ENCODE measurements at places on chromosomes 12 and 14.
A peak's percentile ranks its signal among the peaks of the same experiment; 100 is the strongest.

- no peak for DNase-seq
These were observed 25.5 kb upstream of the FBXO34 start for GRCh38 chr14:55245657-55246268.

DNA sequence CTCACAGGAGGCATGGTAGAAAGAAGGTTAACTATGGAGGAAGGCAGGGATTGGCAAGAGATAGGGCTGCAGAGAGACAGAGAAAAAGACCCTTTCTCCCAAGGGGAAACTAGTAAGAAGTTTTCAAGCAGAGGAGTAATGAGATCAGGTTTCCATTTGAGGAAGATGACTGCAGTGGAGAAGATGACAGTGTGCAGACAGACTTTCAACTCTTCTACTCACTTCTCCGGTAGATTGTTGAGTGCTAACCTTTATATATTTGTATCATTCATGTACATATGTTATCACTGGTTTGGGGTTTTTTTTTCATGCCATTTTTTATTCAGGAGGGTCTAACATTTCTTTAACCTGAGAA lies 5.9 kb upstream of the B3GNT4 start:
- no peak for DNase-seq

DNA sequence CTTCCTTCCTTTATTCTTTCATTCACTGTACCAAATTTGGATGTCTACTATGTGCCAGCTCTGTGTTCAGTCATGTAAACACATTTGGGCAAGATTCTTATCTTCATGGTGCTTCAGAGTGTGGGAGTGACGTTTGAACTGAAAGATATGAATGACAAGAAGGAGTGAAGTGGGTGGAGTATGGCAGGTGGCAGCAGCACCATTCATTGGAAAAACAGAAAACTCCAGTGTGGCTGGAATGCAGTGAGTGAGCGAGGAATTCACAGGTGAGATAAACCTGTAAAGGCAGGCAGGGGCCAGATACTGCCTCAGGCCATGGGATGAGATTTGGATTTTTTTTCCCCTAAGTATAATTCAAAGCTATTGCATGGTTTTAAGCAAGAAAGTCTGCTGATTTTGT lies 140.7 kb upstream of the CCDC198 start:
- no peak for DNase-seq

DNA sequence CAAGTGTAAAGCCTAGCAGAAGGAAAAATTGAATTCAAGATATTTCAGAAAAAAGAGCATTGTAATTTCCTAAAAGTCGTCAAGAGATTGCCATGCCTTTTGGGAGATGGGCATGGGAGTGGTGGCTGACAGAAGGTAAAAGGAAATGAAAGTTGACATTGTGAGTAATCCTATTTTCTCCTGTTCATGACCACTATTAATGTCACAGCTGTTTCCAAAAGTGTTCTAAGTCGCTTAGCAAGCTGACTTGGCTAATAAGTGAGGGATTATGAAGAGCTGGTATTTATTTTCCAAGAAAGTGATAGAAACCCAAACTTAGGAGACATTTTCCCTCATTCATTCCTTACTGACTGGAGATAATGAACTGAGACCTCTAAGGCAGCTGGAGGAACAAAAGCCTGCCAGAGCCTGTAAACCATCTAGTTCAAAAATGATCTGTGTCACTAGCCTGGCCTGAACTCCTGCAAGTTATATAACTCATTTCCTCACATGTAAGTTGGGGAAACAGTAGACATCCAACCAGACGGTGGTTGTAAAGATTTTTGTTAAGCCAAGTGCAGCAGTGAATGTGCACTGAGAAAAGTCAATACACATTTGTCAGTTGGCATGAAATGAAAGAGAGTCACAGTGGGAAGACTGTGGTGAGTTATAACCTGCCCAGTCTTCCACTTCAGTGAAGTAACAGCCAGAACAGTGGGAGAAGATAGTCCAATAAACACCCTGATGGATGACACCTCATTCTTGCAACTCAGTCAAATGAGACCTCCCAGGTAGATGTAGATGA lies 75.8 kb downstream of the DIO2 start:
- DNase-seq, result no peak

GRCh38 chr12:105562199-105562971 lies 231.9 kb downstream of the C12orf75 start:
- DNase-seq, result no peak

- no peak for DNase-seq
These were observed 456.2 kb upstream of the MGAT4C start for GRCh38 chr12:86712425-86712843.

DNA sequence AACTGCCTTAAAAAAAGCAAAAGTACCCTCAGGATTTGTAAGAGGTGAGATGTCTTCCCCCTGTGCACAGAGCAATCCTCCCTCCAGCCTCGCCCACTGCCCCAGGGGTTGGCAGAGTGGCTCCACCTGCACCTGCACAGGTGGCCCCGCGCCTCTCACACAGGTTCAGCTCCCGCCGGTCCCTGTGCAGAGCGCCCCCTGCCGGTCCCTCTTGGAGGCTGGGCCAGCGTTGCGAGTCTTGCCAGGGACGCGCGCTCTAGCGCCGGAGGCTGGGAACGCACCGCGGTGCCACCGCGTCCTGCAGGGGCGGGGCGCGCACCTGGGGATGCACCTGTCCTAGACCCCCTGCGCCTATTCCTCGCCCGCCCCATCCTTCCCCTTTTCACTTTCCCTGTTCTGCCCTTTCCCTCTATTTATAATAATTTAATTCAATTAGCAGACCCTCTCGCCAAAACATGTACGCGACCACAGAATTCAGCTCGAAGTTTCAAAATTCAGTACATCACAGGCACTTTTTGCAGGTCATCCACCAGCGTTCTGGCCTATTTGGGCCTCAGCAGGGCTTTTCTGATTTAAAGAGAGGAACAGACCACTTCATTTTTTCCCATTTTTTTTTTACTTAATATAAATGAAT lies 618.6 kb downstream of the AACS start:
- DNase-seq, result peak; percentile 35

DNA sequence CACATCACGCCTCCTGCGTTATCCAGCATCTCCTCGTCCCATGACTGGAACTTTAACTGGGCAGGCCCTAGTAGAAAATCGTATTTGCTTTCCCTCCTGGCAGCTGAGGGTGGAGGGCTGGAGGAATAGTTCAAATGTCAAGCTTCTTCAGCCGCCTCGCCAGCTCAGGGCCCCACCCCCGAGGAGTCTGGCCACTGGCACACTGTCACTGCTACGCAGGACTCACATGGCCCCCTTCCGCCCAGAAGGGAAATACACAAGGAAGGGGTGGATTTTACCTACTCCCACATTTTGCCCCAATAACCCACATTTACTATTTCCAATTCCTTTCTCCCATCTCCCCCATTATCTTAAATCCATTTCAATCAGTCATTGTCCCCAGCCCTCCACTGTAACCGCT lies 8.6 kb downstream of the SLC6A13 start:
- no peak for DNase-seq

GRCh38 chr12:131434208-131435125 lies 276.4 kb upstream of the SFSWAP start:
- no peak for DNase-seq

DNA sequence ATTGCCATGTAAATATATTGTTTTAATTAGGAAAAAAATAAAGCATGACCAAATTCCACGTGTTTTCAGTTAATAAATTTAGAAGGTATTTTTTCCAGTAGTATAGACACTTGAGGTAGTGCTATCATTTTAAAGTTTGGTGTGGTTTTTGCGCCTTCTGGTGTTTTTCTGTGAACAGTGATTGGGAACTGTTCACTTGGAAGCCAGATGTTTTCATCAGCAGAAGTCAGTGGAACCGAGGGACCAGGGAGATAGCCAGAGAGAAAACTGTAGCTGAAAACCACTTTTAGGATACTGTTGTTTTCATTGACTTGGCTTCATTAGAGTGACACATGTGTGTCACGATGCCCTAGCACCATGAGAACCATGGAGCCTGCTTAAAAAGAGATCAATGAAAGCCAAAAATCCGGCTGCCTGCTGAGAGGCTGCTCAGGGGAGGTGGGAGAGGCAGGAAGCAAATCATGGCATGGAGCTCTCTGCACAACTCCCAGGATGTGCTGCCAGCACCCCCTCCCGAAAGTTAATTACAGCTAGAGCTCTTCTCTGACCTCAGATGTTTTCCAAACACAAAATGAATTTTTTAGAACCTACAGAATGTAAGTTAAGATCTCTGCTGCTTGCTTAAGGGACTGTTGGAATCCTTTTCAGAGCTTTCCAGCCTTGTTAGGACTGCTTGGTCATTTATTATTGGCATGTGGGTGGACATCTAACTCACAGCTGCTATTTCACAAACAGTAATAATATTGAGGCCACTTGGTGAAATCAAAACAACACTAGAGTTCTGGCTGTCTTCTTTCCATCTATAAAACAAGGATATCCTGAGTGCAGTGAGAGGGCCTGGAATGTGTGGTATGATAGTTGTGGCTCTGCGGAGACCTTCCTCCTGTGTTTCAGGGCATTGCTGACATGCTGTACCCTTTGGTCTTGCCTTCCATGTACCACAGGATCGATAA lies 192.3 kb downstream of the ANO4 start:
- DNase-seq, result no peak

DNA sequence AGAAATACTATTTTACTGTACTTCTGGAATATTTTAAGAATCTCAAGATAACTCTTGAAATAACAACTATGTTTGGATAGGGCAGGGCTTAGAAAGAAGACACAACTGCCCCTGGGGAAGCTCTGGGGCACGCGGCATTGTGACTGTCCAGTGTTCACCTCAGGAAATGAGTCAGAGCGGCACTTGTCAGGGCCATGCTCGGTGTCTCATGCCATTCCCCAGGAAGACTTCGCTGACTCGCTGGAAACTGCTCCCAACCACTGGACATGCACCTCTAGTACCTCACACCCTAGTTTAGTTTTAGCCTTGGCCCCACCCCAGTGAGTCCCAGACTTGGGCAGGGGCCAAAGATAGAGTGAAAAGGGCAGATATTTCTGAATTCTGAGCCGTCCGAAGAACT lies 192.0 kb downstream of the TTC7B start:
- DNase-seq, result no peak

DNA sequence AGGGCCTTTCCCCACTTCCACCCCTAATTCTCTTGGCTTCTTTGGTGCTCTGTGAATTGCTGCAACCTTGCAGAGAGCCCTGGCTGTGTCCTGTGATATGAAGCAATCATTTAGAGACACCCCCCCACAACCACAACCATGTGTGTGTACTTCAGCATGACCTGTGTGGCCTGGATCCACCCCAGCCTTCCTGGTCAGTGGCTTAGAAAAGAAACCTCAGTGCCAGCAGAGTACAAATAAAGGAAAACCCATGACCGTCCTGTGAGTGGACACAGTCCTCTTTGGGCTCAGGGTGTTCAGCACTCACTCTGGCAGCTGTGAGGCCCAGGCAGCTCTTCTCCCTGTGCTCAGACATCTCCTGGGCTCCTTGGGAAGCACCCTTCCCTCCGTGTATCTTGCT lies 206.6 kb upstream of the DIO3 start:
- DNase-seq, result no peak

DNA sequence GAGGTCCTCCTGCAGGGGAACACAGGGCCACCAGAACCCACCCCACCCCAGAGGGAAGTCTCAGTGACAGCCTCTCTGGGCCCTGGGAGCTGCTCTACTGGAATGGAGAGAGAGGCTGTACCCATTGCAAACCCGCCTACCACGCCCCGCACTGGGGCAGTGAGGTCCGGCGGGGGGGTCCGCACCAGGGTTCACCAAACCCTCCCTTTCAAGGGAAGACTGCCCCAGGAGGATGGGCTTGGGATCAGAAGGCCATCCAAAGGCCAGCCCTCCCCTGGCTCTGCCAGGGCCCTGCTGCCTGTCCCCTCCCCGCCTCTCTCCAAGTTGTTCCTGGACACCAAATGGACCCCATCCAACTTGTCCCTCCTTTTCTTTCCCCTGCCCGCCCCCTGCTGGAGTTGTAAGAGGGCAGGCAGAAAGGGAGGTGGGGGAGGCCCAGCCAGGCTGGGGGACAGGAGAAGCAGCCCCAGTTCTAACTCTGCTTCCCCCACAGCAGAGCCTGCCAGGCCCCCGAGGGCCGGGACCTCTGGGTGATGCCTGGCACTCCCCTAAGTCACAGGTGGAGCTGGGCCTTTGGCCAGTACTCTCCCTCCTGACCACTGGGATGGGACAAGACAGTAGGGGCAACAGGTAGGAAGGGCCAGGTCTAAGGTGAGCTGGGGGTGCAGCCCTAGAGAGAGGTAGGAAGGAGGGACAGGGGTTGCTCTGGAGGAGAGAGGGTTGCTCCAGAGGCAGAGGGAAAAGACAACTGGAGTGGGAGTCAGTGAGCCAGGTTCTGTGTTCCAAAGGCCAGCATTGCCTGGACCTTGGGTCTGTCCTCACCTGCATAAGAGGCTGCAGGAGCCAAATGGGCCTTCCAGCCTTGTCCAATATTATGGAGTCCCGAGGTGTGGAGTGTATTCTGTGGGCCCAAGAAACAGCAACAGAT lies 3.2 kb upstream of the DIO3 start:
- no peak for DNase-seq

GRCh38 chr12:23954332-23954731 lies 4.9 kb upstream of the SOX5 start:
- DNase-seq, result no peak

GRCh38 chr14:35826952-35827416 lies 846 bp downstream of the BRMS1L start:
- DNase-seq, result no peak
